ENCODE measurements at places on chromosomes 12 and 14.

DNA sequence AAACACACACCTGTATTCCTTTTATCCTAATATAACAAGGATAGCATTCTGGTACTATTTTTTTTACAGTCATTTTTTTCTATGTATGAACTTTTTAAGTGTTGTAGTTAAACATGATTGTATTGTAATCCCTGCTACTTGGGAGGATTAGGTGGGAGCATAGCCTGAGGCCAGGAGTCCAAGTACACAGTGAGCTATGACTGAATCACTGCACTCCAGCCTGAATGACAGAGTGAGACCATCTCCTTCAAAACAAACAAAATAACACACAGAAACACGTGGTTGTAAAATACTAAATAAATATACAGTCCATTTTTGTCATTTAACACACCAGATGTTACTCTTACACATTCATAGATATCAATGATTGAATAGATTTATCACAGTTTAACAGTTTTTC is 56.9 kb downstream of the MAP4K5 start:
- no peak for DNase-seq

DNA sequence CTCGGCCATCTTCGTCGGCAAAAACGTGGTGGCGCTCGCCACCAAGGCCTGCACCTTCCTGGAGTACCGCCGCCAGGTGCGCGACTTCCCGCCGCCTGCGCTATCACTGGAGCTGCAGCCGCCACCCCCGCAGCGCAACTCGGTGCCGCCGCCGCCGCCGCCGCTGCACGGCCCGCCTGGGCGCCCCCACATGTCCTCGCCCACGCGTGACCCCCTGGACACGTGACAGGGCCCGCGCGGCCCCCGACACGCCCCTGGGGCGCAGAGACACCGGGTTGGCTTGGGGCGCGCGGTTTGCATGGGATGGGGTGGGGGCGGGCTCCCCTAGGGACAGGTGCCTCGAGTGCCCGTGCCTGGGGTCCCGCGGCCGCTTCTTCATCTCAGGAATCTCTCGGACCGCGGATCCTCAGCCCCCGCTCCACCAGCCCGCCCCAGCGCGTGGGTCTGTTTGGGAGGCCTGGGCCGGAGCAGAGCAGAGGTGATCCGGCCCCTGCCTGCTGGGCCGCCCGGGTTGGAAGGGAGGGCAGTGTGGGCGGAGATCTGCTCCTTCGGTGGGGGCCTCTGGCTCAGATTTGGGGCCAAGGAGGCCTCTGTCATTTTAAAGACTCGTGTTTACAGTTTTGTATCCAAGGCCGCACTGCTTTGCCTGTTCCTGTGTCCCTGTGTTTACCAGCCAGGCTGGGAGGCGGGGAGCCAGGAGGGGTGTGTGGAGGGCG is 3.3 kb downstream of the TMEM121 start:
- no peak for DNase-seq

GRCh38 chr12:27133022-27133590 is 50.7 kb upstream of the C12orf71 start:
- DNase-seq: no peak

GRCh38 chr14:55752580-55753390 is 172.8 kb downstream of the KTN1 start:
- DNase-seq: no peak

DNA sequence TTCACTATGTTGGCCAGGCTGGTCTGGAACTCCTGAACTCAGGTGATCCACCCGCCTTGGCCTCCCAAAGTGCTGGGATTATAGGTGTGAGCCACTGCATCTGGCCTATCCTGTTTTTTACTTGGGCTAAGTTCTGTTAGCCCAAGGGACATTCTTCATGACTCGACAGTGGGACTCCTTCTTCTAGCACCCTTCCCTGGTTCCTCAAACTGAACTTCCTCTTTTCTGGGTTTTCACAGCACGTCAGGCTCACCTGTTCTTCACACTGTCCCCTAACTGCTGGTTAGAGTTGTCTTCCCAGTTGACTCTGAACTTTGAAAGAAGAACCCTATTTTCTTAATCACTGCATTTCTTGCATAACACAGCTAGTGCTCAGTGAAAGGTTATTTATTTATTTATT is 22.5 kb downstream of the CABP1 start:
- DNase-seq: no peak

DNA sequence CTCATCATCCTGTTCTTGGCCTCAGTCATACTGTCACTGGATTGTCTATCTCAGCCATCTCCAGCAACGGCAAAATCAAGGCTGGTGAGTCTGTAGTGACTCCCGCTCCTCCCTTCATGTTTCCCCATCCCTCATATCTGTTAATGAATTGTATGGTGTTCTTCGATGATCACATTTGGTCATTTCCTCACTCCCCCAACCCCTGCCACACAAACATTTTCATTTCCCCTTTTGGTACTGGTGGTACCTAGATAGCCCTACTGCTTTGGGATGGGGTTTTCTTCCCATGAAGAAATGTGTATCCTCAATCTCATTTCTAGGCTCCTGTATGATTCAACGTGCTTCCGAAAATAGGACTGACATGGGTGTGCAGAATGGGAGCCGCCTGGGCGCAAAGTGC is 2.7 kb upstream of the KLHL33 start:
- no peak for DNase-seq

GRCh38 chr14:91926131-91926890 is 21.2 kb downstream of the FBLN5 start:
- DNase-seq: no peak

DNA sequence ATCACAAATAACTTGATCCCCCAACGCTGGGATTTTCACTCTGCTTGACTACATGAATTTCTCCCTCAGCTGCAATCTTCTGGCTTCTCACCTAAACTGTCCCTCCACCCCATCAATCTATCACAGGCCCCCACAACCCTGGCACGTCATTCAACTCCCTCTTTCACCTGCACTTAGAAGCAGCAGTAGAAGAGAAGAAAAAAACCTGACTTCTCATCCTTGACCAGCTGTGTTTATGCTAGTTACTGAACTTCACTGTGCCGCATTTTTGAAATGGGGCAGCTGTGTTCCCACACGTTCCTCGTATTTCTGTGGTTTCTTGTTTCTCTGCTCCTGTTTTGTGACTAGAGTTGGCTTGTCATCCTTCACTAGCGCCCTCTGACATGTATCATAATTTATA is 35.0 kb downstream of the ITPR2 start:
- no peak for DNase-seq

- no peak for DNase-seq
Measured at GRCh38 chr14:105087308-105087962, 22.2 kb upstream of the GPR132 start.

DNA sequence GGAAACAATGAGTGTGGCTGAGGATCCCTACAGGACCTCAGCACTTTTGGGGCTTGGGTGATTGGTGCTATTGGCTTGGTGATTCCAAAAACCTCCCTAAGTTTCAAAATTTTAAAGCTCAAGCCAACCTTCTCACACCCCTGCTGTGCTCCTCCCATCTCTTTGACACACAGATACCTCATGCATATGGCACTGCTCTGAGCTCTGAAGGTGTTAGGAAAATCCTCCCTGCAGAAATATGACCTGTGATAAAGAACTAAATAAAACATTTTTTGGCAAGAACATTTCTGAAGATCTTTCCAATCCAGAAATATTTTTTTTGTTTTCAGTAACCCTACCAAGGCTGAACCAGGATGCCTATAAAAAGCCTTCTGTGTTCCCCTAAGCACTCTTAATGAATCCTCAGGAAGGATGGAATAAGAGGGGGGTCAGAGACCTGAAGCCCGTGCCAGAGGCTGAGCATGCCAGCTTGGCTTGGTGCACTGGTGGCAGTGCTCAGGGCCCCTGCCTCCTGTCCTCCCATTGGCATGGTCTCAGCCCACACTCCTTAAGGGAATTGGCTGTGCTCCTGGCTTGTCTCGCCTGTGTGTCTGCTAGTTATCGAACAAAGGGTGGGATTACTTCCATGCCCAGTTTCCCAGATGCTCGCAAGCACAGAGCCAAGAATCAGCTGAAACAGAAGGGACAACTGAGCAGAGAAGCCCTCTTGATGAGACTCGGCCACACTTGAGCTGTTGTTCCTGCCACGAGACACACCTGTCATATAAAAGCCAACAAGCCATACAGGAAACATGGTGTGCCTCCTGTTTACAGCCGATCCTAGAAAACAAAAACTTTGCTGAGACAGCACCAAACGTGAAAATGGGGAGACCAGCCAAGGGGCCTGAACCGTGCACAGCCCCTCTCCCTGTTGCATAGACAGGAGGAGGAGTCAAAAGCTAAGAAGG is 132.7 kb upstream of the EEA1 start:
- DNase-seq: no peak

DNA sequence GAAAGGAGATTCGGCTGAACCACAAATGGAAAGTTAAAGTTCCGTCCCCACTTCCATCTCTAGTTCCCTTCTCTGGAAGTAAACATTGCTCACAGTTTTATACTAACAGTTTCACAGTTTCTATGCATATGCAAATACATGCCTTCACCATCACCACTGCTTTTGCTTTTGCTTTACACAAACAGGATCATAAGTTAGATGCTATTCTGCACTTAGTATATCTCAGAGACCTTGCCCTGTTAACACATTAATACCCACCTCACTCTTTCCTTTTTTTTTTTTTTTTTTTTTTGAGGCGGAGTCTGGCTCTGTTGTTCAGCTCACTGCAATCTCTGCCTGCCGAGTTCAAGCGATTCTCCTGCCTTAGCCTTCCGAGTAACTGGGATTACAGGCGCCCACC is 890 bp downstream of the TEP1 start:
- DNase-seq: no peak

DNA sequence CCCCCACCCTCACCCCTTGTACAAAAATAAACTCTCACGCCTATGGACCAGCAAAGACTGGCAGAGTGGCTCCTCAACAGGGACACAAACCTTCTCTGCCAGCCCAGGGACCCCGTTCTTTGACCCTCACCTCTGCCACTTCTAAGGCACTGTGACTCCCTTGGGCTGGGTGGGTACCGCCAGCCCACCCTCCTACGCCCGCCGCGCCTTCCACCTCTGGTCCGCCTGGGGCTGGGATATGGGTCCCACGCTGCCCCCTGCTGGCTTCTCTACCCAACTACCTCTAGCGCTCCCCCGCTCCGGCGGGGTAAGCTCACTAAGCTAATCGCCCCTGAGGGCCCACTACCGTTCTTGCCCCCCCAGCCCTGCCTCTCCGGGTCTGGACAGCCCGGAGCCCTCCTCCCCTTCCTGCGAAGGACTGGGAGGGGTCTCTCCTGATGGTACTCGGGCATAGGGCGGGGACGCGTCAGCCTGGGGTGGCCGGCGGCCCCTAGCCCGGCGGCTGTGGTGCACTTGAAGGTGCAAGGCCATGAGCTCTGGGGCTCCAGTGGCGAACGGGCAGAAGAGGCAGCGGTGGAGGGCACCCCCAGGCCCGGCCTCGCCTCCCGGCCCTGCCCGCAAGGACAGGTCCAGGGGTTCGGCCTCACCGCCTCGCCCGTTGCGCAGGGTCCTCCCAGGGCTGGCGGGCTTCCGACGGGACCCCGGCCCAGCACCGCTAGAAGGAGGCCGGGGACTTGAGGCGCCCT is 8.1 kb downstream of the ZNF219 start:
- no peak for DNase-seq

GRCh38 chr12:102824218-102824835 is 92.7 kb downstream of the PAH start:
- DNase-seq: no peak

DNA sequence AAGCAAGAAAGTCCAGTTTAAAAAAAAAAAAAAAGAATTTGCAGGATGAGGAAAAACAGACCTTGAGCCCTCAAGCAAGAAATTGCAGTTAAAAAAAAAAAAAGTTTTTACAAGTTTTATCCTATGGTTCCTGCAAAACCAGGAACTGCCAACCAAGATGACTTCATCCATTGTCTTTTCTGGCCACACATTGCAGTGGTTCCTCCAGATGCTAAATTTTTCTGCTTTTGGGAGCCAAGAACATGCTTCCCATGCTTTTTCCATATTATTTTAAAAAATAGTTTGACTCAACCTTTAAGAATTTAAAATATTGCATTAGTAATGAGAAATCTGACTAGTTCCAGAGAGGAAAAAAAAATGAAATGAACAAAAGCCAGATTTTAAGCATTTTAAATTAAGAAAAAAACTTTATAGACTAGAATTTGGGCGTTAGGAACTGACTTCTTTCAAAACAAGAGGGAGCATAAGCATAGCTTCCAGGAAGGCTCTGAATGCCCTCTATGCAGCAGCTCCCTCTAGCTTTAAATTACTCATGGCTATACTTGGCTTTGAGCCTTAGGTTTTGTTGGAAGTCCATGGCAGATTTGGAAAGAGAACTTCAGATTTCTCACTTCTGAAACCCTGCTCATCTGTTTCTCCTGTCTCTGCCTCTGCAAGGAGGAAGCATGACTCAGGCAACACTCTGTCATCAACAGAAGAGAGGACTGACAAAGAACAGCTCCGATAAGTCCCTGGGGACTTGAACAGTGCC is 124.5 kb downstream of the GPR65 start:
- no peak for DNase-seq

DNA sequence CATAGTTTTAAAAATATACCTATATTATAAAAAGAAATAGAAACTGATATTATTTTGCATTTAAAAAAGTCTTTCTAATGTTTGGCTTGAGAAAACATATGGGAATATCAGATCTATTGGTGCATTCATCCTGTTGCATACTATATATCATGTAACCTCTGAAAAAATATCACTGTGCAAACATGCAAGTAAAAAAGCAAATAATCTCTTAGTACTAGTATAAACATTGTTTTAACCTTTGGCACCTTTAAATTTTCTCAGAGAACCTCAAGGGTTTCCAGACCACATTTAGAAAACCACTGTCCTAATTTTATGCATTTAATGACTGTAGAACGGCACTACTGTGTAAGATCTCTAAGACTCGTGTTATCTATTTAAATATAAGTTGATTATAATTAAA is 416.8 kb downstream of the LRFN5 start:
- DNase-seq: no peak

- no peak for DNase-seq
Measured at GRCh38 chr12:94458877-94459727, 565 bp downstream of the CEP83 start.

DNA sequence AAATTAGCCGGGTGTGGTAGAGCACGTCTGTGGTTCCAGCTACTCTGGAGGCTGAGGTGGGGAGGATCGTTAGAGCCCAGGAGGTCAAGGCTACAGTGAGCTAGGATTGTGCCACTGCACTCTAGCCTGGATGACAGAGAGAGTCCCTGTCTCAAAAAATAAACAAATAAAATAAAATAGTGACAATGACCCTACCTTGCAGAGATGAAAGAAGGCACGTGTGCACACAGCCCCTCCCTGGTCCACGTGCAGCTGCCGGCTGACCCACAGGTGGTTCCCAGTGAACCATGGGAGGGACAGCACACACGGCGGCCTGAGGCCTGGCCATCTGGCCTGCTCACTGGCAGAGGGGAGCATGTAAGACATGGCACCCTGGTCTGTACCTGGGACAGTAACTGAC is 4.7 kb downstream of the HHIPL1 start:
- no peak for DNase-seq

GRCh38 chr14:95523051-95523814 is 6.8 kb upstream of the SYNE3 start:
- DNase-seq: peak; percentile 38

- DNase-seq: peak; percentile 50
Measured at GRCh38 chr12:14239350-14239934, 126.0 kb upstream of the ATF7IP start.

- DNase-seq: no peak
Measured at GRCh38 chr12:102481705-102482425, 1.5 kb upstream of the IGF1 start.

GRCh38 chr12:131805421-131805820 is 22.8 kb upstream of the MMP17 start:
- DNase-seq: no peak
